ENCODE measurements at places on chromosomes 2 and 18. TPM values are rescaled to one million over a fixed set of nuclear protein-coding genes. Genes with fewer than 3 reads are reported as not detected.
A peak's percentile ranks its signal among the peaks of the same experiment; 100 is the strongest.

The NTSR2 gene
- total RNA-seq = not detected

The ASB18 gene
- total RNA-seq = not detected

The DSC3 gene
- total RNA-seq = not detected

The ARHGAP28 gene
- not detected for total RNA-seq

The GBX2 gene
- not detected for total RNA-seq

The CLHC1 gene
- 4.4 TPM for total RNA-seq

- H3K27ac ChIP-seq = no peak overlapping the region
- no peaks in the 10 kb centered on the region for H3K36me3 ChIP-seq
- no peak overlapping the region for H3K4me3 ChIP-seq
- H3K27me3 ChIP-seq = no peaks in the 10 kb centered on the region
- H3K4me1 ChIP-seq = peaks cover 6% of the 10 kb centered on the region
Measured at GRCh38 chr18:35407871-35408481, 30.8 kb upstream of the ZNF396 start.

- H3K27me3 ChIP-seq = no peaks in the 10 kb centered on the region
- H3K4me1 ChIP-seq = no peaks in the 10 kb centered on the region
- DNase-seq = no peak
- H3K4me3 ChIP-seq = no peak overlapping the region
Measured at GRCh38 chr2:19046986-19047780, 311.2 kb downstream of the OSR1 start.

- no peak overlapping the region for H3K27ac ChIP-seq
- H3K36me3 ChIP-seq = no peaks in the 10 kb centered on the region
- no peak for DNase-seq
Measured at GRCh38 chr2:65813631-65814173, 381.3 kb upstream of the SPRED2 start.

DNA sequence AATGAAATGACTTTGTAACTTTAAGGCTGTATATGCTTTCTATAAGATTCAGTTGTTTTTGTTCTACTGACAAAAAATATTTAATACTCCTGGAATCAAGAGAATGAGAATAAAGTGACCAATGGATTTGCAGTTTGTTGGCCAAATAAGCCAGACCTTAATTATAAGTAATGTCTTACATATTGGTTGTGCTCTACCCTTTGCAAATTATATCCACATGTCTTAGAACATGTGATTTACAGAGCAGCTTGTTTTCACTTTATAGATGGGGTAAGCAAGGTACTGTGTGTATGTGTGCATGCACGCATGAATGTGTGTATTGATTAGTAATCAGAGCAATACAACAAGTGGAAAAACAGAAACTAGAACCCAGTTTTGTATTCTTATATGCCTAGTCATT lies 59.1 kb downstream of the RMDN2 start:
- no peaks in the 10 kb centered on the region for H3K4me1 ChIP-seq
- H3K27me3 ChIP-seq = peaks cover 5% of the 10 kb centered on the region
- H3K27ac ChIP-seq = no peak overlapping the region

DNA sequence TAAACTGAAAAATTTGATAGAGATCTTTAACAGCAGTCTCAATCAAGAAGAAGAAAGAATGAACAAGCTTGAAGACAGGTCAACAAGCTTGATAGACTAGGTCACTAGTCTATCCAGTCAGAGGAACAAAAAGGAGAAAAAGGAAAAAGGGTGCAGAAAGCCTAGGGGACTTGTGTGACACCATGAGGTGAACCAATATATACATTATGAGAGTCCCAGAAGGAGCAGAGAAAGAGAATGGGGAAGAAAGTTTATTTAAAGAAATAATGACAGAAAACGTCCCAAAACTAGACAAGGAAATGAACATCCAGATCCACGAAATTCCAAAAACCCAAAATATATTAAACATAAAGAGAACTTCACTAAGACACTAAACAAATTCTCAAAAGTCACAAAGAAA lies 84.5 kb downstream of the VAPA start:
- H3K4me3 ChIP-seq = no peak overlapping the region
- no peaks in the 10 kb centered on the region for H3K4me1 ChIP-seq
- H3K27me3 ChIP-seq = peaks cover under 1% of the 10 kb centered on the region
- no peak overlapping the region for H3K27ac ChIP-seq

DNA sequence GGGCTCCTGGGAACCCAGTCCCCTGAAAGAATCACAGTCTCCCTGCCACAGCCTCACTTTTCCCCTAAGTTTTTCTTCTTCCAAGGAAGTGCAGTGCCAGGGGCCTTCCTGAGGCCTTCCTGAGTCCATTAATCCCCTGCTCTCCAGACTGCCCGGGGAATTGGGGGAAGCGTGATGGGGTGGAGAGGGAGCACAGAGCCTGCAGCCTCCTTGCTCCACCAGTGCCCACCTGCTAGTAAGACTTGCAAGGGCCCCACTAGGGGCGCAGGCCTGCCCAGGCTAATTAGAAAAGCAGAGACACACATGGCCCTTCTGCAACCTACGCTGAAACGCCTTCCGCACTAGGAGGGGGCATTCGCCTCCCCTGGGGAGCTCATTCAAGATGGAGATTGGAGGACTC lies 110.6 kb downstream of the MRO start:
- H3K27me3 ChIP-seq = no peaks in the 10 kb centered on the region
- no peak for DNase-seq
- no peaks in the 10 kb centered on the region for H3K4me1 ChIP-seq

DNA sequence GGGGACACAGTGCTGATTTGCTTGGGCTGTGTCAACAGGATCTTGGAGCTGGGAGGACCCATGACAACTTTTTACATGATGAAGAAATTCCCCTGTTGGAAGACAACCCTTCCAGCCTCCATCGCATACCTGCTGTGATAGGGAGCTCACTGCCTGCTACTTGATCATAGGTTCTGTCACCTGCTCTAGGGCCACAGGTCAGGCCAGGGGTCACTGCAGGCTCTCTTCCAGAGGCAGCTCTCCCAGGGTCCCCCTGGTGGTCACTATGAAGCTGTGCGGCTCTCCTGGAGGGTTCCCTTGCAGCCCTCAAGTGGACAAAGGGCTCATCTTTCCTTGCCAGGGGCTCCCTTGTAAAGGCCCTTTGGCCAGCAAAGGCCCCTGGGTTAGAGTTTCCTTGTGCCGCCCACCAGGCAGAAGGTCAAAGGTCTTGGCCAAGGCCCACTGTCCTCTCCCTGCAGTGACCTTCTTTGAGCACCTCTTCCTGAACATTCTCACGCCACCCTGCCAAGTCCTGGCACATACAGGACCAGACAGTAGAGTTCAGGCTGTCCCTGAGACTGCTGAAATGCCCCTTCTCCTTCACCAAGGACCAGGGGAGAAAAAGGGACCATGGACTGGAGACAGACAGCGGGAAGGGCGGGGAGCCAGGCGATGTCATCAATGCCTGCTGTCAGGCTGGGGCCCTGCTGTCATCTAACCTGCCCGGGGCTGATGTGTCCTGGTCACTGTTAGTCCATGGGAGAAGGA lies 345.1 kb downstream of the DYSF start:
- H3K36me3 ChIP-seq = no peaks in the 10 kb centered on the region
- no peak overlapping the region for H3K4me3 ChIP-seq
- no peak overlapping the region for H3K27ac ChIP-seq
- H3K27me3 ChIP-seq = no peaks in the 10 kb centered on the region
- peak; percentile 28 for DNase-seq

GRCh38 chr18:5840547-5840946 lies 54.8 kb downstream of the TMEM200C start:
- no peaks in the 10 kb centered on the region for H3K4me1 ChIP-seq
- H3K27me3 ChIP-seq = no peaks in the 10 kb centered on the region
- no peaks in the 10 kb centered on the region for H3K36me3 ChIP-seq
- H3K27ac ChIP-seq = no peak overlapping the region
- DNase-seq = no peak

DNA sequence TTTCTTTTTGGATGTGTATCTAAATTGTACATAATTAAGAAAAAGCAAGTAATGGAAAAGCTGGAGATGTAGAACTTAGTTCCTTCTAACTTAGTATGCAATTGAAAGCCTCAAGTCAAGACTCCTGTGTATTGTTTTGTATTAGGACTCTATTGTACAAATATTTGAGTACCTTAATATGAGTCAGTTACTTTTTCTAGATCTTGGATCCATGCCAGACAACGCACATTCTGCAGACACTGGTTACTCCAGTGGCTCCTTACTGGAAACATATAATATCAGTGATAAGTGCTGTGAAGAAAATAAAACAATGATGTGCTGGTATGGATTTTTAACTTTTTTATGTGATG lies 1.5 kb downstream of the SLC39A10 start:
- peak overlapping the region; percentile 94 for H3K4me3 ChIP-seq
- H3K27ac ChIP-seq = peak overlapping the region; percentile 99
- H3K27me3 ChIP-seq = no peaks in the 10 kb centered on the region

DNA sequence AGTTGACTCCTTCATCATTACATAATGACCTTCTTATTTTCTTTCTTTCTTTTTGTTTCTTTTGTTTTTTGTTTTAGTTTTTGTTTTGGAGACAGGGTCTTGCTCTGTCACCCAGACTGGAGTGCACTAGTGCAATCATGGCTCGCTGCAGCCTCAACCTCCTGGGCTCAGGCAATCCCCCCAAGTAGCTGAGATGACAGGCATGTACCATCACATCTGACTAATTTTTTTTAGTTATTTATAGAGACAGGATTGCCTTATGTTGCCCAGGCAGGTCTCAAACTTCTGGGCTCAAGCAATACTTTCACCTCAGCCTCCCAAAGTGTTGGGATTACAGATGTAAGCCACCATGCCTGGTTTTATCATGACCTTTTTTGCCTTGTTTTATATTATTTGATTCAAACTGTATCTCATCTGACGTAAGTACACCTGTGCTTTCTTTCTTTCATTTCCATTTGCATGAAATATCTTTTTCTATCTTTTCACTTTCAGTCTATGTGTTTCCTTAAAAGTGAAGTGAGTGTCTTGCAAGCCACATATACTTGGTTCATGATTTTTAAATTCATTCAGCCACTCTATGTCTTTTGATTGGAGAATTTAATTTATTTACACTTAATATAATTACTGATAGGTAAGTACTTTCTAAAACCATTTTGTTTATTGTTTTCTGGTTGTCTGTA lies 39.1 kb downstream of the SP100 start:
- H3K4me3 ChIP-seq = no peak overlapping the region
- no peak for DNase-seq
- H3K27me3 ChIP-seq = no peaks in the 10 kb centered on the region
- peaks cover 87% of the 10 kb centered on the region for H3K36me3 ChIP-seq
- no peak overlapping the region for H3K27ac ChIP-seq

DNA sequence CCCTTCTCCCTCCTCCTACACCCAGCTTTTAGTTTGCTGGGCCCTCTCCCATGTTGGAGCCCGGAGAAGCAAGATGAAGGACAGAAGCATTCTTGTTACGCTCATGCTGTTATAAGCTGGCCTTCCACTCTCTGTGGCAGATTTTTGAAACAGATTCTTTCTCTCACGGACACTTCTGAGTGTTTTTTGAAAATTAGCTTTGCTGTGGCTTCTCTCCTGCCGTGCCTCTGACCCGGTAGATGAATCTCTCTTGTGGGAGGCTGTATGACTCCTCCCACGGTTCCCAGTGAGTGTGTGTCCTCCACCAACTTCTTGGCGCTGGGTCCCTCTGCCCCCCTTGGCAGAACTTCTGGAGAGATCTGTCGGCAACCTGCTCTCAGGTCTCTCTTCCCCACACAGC lies 269.3 kb upstream of the MYT1L start:
- no peak overlapping the region for H3K4me3 ChIP-seq
- H3K27ac ChIP-seq = no peak overlapping the region
- no peaks in the 10 kb centered on the region for H3K36me3 ChIP-seq
- no peaks in the 10 kb centered on the region for H3K27me3 ChIP-seq

DNA sequence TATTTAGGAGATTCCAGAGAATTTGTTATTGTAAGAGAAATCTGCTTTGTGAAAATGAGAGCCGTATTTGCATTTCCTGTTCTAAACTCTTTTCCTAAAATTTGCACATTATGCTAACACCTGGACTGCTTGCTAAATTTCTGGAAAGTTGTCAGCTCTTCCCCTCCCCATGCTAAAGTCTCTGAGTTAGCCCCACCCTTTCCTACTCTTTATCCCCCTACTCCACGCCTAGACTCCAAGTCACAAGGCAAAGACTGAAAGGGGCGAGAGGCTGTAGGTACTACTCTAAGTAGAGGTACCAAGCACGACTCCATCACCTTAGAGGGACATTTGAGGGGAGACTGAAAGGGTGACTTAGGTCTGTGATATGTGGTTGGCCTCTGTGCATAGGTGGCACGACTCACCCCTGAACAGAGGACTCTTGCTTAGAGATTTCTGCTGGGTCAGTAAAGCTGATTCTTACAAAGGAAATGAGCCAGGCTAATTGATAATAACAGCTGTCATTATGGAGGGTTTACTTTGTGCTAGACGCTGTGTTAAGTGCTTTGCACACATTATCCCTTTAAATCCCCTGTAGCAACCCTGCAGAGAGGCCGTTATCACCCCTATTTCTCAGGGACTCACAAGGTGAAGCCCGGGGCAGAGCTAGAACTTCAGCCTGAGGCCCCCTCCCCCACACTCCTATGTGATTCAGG lies 373.5 kb downstream of the EN1 start:
- no peak overlapping the region for H3K27ac ChIP-seq
- DNase-seq = no peak
- H3K36me3 ChIP-seq = no peaks in the 10 kb centered on the region
- H3K27me3 ChIP-seq = no peaks in the 10 kb centered on the region
- no peaks in the 10 kb centered on the region for H3K4me1 ChIP-seq

DNA sequence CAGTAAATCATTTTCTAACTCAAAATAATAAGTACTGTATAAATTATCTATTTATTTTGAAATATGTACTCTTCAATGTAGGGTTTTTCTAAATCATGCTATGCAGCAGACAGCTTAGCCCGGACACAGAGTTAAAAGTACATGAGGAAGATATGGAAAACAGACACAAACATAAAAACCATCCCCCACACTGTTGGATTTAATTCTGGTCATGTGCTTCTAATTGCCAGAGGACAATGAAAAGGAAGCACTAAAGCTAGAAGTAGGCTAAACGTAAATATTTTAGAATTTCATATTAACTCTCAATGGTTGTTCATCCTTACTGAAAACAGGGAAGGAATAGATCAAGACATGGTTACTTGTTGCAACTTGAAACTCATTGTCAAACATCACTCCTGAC lies 420.7 kb downstream of the ERBB4 start:
- H3K27ac ChIP-seq = no peak overlapping the region
- no peaks in the 10 kb centered on the region for H3K4me1 ChIP-seq
- no peak for DNase-seq
- no peaks in the 10 kb centered on the region for H3K27me3 ChIP-seq
- H3K36me3 ChIP-seq = no peaks in the 10 kb centered on the region
- no peak overlapping the region for H3K4me3 ChIP-seq

DNA sequence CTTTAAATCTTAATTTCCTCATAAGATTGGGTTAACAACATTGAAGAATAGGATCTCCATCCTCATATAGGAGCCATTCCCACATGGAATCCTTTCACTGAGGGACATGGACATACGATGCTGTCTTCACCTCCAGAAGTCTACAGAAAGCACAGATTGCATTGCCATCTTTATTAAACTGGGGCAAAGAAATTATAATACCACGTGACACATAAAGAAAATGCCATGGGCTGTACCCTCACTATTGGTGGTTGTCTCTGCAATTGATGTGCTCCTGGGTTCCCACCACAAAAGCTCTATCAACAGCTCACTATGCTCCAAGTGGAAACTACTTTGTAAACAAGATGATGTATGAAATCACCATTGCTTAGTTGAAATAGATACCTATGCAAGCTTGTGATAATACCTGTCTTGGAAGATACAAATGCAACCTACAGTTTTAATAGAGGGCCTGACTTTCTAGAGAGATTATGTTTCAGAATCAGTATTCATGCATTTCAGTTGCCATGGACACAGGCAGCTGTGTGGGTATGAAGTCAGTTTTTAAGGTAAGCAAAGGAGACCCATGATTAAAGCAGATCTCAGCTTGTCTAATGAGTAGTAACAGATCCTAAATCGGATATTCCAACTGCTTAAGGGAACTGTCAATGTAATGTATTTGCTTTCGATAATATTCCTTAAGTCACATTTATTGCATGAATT lies 337.0 kb downstream of the RAD51AP2 start:
- H3K4me3 ChIP-seq = no peak overlapping the region
- no peaks in the 10 kb centered on the region for H3K4me1 ChIP-seq
- no peaks in the 10 kb centered on the region for H3K36me3 ChIP-seq
- no peaks in the 10 kb centered on the region for H3K27me3 ChIP-seq

Data from CD4-positive, alpha-beta T cell (primary cell).